ENCODE measurements at places on chromosomes 1 and 21.

DNA sequence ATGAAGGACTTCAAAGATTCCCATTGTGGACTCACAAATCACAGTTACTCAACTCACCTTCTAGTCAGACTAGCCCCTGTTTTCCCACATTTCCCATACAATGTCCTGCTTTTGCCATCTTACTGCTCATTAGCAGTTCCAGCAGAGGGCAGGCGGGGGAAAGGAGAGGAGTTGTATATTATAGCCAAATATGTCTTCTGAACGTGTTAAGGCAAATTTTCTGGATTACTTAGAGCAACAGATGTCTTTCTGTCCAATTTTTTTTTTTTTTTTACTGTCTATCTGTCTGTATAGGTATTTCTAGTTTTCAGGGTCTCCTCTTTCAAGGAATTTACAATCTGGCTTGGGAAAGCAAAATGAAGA, 29.9 kb upstream of the DDAH1 start:
- no peak for DNase-seq

DNA sequence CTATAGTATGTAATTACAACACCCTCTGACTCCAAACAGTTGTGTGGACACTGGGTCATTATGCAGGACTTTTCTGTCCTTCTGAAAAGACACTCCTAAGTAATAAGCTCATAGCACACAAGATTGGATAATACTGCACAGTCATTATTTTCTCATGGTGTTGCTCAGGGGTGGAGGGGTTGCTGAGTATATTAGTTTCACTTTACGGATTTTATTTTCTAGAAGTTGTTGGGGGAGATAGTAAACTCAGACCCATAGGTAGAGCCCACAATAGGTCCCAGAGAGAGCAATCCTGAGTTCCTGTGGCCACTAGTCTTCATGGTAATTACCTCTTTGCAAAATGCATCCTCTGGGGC, 53.4 kb downstream of the DUSP10 start:
- no peak for DNase-seq

- no peak for DNase-seq
Observed at GRCh38 chr1:92483610-92484471, 2.9 kb downstream of the GFI1 start.

- DNase-seq, result no peak
Observed at GRCh38 chr1:115837740-115838421, 3.0 kb downstream of the NHLH2 start.

GRCh38 chr1:37811027-37811655, 3.1 kb upstream of the YRDC start:
- no peak for DNase-seq

DNA sequence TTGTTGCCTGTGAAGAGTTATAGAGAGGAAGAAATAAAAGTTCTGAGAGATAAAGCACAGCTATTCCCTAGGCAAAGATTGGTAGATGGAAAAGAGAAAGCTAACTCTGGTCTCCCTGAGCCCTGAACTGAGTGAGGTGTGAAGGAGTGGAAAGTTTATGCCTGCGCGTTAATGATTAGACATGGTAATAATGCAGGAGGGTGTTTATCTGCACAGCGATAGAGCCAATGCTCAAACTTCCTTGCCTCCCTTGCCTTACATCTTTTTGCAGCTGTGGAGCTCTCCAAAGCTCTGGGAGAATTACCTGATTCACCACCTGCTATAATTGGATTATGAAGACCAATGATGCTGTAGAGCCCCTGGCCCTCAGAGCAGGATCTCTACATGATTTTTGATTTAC, 32.8 kb upstream of the CHRM3 start:
- DNase-seq, result no peak

DNA sequence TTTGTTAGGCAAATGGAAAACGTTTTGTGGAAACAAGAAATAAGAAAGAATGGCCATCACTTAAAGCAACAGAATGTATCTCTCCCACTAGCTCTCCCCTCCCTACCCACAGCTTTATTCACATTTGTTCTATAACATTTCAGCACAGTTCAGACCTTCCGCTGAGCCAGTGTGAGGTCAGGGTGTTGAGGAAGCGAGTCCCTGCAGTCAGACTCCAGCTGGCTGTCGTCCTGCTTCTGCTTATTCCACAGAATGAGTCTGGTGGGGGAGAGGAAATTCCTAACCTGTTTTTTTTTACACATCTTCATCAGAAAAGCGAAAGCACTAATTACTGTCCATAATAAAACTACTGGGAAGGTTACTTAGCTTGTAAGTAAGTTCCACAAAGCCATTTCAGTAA, 39.0 kb downstream of the MRPL39 start:
- DNase-seq, result no peak

- DNase-seq, result no peak
Observed at GRCh38 chr1:7298749-7299151, 472.3 kb upstream of the VAMP3 start.

- no peak for DNase-seq
Observed at GRCh38 chr1:179124873-179125272, 43.0 kb downstream of the TOR3A start.

DNA sequence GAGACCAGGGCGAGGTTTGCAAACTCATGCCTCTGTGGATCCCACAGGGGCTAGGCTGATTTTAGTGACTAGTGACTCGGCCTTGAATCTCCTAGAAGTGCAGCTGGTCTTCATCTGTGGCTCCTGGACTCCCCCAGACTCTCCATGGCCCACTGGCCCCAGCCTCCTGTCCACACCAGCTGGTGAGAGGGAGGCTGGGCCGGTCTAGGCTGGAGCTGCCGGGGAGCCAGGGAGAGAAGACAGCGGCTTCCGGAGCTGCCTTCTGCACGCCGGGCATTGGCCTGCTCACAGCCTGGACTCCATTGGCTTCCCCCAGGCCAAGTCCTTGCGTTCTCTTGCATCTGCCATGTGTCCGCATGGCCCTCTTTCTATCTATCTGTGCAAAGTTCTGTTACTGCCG, 52.1 kb upstream of the COL6A1 start:
- no peak for DNase-seq

GRCh38 chr1:8818325-8818775, 910 bp upstream of the RERE start:
- DNase-seq, result peak; percentile 27

- DNase-seq, result no peak
Observed at GRCh38 chr1:187771396-187771795, 942.6 kb downstream of the PLA2G4A start.

- no peak for DNase-seq
Observed at GRCh38 chr1:151875419-151876097, 22.0 kb upstream of the THEM5 start.

DNA sequence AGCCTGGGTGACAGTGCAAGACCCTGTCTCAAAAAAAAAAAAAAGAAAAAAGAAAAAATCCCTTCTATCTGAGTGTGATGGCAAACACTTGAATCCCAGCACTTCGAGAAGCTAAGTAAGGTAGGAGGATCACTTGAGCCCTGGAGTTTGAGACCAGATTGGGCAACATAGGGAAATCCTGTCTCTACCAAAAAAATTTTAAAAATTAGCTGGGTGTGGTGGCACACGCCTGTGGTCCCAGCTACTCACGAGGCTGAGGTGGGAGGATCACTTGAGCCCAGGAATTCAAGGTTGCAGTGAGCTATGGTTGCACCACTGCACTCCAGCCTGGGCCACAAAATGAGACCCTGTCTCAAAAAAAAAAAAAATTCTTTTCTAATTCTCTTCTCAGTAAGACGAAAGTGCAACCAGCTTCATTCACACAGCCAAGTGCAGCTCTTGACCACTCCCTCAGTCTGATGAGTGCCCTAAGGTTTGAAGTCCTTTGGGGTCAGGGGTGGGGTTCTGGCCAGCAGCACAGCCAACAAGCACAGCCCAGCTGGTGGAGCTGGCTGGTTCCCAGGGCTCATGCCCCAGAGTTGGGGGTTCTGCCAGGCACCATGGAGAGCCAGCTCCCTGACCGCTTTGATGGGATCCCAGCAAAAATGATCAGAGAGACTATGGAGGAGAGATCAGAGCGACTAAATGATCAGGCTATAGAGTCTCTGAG, 8.0 kb downstream of the SLC2A5 start:
- DNase-seq, result no peak

GRCh38 chr21:15682186-15682895, 47.4 kb upstream of the USP25 start:
- peak; percentile 27 for DNase-seq

DNA sequence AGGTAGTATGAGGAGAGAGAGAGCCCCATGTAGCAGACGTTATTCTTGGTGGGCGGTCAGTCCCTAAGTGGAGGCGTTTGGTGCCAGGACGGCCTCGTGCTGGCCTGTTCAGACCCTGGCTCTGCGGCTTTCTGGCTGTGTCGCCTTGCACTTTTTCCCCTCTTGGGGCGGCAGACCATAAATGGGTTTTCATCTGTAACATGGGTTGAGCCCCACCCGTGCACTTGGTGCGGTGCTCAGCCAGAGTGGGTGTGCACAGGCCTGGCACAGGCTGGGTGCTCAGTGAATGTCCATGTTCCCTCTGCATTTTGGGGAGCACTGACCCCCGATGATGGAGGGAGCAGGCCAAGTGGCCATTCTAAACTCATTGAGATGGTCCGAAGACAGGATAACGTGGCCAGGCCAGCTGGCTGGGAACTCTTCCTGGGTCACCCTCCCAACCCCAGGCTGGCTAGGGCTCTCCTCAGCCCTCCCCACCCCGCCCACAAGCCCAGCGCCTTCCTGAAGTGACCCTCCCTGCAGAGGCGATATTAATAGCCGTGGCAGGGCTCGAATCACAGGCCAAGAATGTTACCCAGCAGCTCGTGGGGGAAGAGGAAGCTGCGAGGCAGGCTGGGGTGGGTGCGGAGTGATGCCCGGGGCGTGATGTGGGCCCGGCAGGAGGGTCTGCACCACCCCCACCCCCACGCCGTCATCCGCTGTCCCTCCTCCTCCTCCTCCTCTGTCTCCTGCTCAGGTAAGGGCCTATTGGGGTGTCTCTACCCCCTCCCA, 78.5 kb downstream of the ARHGEF10L start:
- no peak for DNase-seq

- DNase-seq, result no peak
Observed at GRCh38 chr1:189775343-189775742, 702.3 kb downstream of the BRINP3 start.

DNA sequence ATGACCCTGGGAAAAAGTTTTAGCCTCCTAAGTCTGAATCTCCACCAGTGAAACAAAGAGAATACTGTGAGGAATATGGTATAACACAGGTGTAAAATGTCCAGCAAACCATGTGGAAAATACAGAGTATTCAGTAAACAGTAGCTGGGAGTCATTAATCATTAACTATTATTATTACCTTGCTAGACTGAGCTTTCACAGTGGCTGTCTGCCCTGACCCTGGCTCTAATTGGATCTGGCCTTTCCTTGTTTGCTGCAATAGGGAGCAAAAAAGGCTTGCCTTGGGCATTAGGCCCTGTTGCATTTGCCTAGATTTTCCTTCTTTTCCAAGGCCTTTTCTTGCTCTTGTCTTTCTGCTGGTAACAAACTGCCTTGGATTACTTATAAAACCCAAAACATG, 179.1 kb upstream of the BEND5 start:
- no peak for DNase-seq

- DNase-seq, result no peak
Observed at GRCh38 chr1:12125422-12126355, 41.1 kb upstream of the TNFRSF1B start.

DNA sequence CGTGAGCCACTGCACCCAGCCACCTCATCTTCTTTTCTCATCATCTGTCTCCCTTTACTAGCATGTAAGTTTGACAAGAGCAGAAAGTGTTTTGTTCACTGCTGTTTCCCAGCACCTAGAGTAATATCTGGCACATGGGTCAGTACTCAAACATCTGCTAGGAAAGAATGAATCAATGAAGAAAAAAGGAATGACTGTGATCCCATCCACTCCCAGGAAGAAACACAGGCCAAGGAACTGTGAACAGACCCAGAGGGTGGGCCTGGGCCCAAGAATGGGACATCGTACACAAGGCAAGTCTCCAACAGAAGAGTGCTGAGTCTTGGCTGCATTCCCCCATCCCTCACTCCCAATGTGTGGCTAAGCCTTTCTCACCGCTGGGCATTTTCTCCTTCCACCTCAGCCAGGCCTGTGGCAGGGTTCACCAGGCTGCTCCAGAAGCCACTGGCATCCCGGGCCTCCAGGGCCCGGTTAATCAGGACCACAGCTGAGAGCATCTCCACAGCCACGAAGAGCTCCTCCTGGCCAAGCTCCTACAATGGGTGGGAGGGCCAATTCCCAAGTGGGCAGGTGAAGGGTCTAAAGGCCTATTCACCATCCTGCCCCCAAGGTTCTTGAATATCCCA, 18.4 kb downstream of the IQGAP3 start:
- no peak for DNase-seq

GRCh38 chr1:180920702-180921101, 8.0 kb downstream of the KIAA1614 start:
- DNase-seq, result no peak

DNA sequence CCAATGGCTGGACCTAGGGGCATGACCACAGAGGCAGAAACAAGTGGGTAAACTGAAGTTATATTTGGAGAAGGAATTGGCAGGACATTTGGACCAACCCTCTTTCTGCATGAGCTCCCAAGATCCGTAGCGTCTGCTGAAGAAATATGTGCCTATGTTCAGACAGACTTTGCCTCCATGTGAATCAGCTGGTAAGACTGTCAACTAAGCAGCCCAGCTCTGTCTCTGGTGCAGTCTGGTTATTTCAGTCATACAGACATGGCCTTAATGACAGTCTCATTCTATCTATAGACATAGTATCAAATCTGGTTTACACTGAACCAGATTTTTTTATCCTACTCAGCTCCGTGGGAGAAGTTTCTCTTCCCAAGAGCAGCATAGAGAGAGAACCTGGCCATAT, 63.1 kb upstream of the PBX1 start:
- no peak for DNase-seq

DNA sequence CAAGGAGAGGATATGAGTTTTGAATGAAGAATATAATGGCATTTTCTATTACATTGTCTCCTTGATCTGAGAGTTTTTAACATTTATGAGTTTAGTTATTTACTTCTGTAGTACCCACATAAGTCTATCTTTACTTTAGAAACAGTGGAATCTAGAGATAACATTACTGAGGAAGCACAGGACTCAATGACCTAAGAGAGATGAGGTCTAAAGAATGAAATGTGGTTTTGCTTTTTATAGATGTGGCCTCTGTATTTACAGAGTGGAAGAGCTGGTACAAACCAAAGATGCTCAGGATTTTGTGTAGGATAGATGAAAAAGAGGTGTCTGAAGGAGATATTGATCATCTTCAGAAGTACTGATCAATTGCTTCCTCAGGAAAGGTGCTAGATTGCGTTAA, 177.3 kb downstream of the KCTD3 start:
- DNase-seq, result no peak

DNA sequence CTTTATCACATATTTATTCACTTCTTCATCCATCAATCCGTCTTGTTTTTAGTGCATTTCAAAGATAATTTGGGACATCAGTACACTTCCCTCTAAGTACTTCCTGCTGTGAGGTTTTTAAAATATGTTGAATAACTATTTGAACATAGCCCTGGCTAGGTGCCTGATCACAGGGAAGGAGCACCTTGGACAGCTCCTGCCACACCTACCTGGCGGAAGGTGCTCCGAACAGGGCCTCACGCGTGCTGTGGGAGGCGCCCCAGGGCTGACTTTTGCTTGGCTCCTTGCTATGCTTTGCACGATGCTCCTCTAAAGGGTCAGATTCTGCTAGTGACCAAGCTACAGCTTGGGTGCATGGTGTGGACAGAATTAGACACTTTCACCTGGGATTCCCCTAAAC, 4.9 kb upstream of the ATXN7L2 start:
- no peak for DNase-seq

- no peak for DNase-seq
Observed at GRCh38 chr1:95229037-95229436, 5.0 kb upstream of the RWDD3 start.

Measured in AG09309 (cell line).